Heart left ventricle (tissue), 16 donors: ENCODE measurements at places on chromosomes 12 and 14. TPM values are rescaled to one million over a fixed set of nuclear protein-coding genes. Genes with fewer than 3 reads are reported as not detected.

DNA sequence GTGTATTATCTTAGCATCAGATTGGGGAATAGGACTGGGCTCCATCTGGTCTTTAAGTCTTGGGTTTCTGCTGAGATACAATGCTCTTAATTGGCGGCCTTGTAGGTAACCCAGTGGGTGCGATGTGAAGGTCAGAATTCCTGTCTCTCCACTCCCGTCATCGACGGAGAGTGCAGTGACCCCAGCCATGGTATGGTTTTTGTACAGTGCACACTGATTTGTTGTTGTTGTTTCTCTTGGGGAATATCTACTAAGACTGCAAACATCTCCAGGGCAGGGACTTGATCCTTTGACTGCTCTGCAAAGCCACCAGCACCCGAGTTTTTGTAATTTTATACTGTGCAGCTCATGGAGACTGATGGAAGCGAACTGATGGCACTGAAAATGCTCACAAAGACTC is 41.4 kb downstream of the KCNA1 start:
- no peak for DNase-seq

DNA sequence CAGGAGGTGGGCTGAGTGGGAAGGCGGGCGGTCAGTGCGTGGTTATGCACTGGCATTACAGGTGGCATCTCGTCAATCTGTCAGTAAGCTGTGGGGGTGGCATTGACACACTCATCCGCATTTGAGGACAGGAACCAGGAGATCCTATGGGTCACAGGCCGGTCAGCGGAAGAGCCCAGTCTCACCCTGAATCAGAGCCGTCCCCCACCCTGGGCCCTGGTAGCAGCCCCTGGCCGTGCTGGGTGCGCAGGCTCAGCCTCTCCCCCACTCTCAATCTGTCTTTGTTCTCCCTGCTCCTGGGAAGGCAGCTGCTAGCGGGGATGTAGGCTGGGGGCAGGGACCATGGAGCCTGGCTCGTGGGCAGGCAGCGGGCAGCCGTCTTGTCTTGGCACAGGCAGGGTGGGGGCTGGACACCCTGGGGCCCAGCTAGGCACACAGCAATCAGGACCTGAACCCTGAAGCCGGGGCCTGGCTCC is 5.1 kb downstream of the INF2 start:
- peak; percentile 63 for DNase-seq

- no peak for DNase-seq
Observed at GRCh38 chr12:28086521-28087155, 103.6 kb upstream of the CCDC91 start.

GRCh38 chr14:102971836-102972606 is 49.6 kb downstream of the AMN start:
- DNase-seq: no peak

- no peak for DNase-seq
Observed at GRCh38 chr12:77079631-77080030, 14.3 kb upstream of the E2F7 start.

GRCh38 chr12:63964301-63964700 is 119.8 kb downstream of the SRGAP1 start:
- DNase-seq: no peak

RNASE7 gene
- 0.04 TPM for polyA plus RNA-seq

NEUROD4 gene
- not detected for polyA plus RNA-seq

SLC6A13 gene
- 0.79 TPM for polyA plus RNA-seq
